Bronchial smooth muscle cell (primary cell): ENCODE measurements at places on chromosomes 16 and 17. TPM values are rescaled to one million over a fixed set of nuclear protein-coding genes. Genes with fewer than 3 reads are reported as not detected.

SPIRE2 gene
- 1.5 and 1.6 TPM in 2 replicates for total RNA-seq

BRD7 gene
- 28.2 and 31.8 TPM in 2 replicates for total RNA-seq

LPO gene
- total RNA-seq: not detected in 2 replicates

GNGT2 gene
- total RNA-seq: not detected in 2 replicates

ACSM2A gene
- not detected in 2 replicates for total RNA-seq

CSNK2A2 gene
- 22.5 and 24.6 TPM in 2 replicates for total RNA-seq

ACSM3 gene
- 0.47 and 0.69 TPM in 2 replicates for total RNA-seq

PIK3R5 gene
- not detected in 2 replicates for total RNA-seq

PRDM7 gene
- total RNA-seq: not detected in 2 replicates

FAM171A2 gene
- total RNA-seq: 4.1 and 8.8 TPM in 2 replicates

HOXB5 gene
- total RNA-seq: 0.09 and 0.16 TPM in 2 replicates

RAP1GAP2 gene
- under 0.01 and 3.5 TPM in 2 replicates for total RNA-seq

ADAM11 gene
- total RNA-seq: 0.32 and 0.60 TPM in 2 replicates

WNK4 gene
- 0.09 and 0.32 TPM in 2 replicates for total RNA-seq

TPSAB1 gene
- not detected in 2 replicates for total RNA-seq

QRICH2 gene
- 3.0 and 5.5 TPM in 2 replicates for total RNA-seq

NPIPB2 gene
- 4.6 and 6.1 TPM in 2 replicates for total RNA-seq

TNFRSF12A gene
- total RNA-seq: 49.5 and 111 TPM in 2 replicates

EVI2A gene
- total RNA-seq: 2.4 and 3.8 TPM in 2 replicates

ZG16 gene
- not detected in 2 replicates for total RNA-seq

CACNG1 gene
- not detected in 2 replicates for total RNA-seq

TANC2 gene
- 24.0 and 33.7 TPM in 2 replicates for total RNA-seq

CCDC144A gene
- 1.7 and 7.9 TPM in 2 replicates for total RNA-seq
